ENCODE measurements at places on chromosomes 4 and X. TPM values are rescaled to one million over a fixed set of nuclear protein-coding genes. Genes with fewer than 3 reads are reported as not detected.

HTR2C gene
- total RNA-seq, result not detected

SSX4 gene
- not detected for total RNA-seq

DNA sequence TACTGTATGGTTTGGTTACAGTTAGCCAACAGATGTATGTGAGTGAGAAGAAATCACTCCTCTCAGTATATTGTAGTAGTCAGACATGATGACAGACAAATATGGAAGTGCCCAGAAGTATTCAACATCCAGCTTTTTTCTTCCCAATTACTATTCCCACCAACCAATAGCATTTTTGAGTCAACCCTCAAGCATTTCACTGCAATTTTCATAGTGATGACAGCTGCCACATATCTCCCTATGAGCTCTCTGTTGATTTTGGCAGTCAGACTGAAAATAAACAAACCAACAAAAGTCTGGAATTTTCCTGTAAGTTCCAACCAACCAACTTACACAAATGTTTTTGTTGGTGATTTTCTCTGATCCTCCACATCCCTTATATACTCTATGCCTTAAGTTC lies 8.2 kb upstream of the TRAM1L1 start:
- no peak overlapping the region for H3K27ac ChIP-seq
- no peak overlapping the region for H3K4me3 ChIP-seq
- no peaks in the 10 kb centered on the region for H3K36me3 ChIP-seq
- H3K4me1 ChIP-seq, result no peaks in the 10 kb centered on the region

GRCh38 chr4:69032847-69033638 lies 63.2 kb upstream of the UGT2B7 start:
- no peak overlapping the region for H3K27ac ChIP-seq
- no peaks in the 10 kb centered on the region for H3K36me3 ChIP-seq
- no peaks in the 10 kb centered on the region for H3K27me3 ChIP-seq
- no peaks in the 10 kb centered on the region for H3K4me1 ChIP-seq
- no peak for DNase-seq
- no peak overlapping the region for H3K4me3 ChIP-seq

DCAF12L2 gene
- not detected for total RNA-seq

CXorf49B gene
- total RNA-seq, result not detected

GRCh38 chr4:123257591-123257990 lies 139.0 kb upstream of the SPRY1 start:
- DNase-seq, result no peak
- H3K4me3 ChIP-seq, result no peak overlapping the region
- no peaks in the 10 kb centered on the region for H3K27me3 ChIP-seq

SLC26A1 gene
- 0.46 TPM for total RNA-seq

DNA sequence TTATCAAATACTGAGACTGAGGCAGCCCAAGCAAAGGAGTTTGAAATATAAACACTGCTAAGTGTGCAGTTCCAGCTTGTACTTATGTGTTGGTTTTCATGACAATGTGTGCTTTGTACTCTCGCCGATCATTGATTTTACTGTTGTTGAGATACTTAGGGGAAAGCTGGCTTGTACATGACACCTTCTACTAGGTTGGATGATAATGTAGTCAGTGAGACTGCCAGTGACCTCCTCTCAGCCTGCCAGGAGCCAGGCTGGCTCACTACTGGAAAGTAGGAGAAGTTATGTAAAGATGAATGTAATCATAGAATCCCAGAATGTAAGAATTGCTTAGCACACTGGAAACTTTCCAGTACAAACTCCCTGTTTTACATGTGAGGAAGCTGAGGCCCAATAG lies 132.0 kb downstream of the AFF2 start:
- H3K27ac ChIP-seq, result no peak overlapping the region
- no peak overlapping the region for H3K4me3 ChIP-seq
- no peaks in the 10 kb centered on the region for H3K27me3 ChIP-seq
- H3K36me3 ChIP-seq, result no peaks in the 10 kb centered on the region

DNA sequence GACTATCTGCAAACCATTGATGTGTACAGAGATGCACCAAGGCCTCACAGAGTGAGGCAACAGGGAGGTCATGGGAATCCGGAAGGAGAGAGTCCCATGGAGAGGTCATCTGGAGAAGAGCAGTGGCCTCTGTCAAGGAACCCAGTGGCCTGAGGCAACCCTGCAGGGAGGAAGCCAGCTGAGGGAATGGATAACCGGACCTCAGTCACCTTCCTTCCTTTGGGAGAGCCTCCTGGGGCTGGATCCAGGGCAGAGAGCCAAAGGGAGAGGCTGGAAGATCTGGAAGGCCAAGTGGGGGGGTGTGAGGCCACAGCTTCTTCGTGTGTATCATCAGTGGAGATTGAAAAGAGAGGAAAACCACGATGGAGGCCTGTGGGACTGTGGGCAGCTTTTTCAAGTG lies 24.3 kb upstream of the CD38 start:
- H3K27ac ChIP-seq, result peak overlapping the region; percentile 11
- H3K36me3 ChIP-seq, result no peaks in the 10 kb centered on the region
- H3K27me3 ChIP-seq, result no peaks in the 10 kb centered on the region
- H3K4me3 ChIP-seq, result no peak overlapping the region
- DNase-seq, result no peak
- H3K4me1 ChIP-seq, result peaks cover 35% of the 10 kb centered on the region

DNA sequence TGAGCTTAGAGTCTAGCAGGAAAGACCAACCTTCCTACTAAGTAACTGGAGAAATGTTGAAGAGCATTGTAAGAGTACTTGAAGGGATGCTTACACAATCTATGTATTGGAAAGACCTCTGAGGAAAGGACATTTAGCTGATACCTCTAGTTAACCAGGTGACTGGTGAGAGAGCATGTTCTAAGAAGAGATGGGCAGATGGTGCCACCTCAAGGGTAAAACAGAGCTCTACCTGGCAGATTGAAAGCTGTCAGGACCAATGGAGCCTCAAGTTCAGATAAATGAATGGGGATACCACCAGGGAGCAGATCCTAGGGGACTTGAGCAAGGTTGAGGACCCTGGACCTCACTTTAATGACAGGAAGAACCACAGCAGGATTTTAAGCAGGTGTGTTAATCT lies 196.4 kb downstream of the QDPR start:
- no peaks in the 10 kb centered on the region for H3K27me3 ChIP-seq
- H3K4me3 ChIP-seq, result no peak overlapping the region
- H3K4me1 ChIP-seq, result no peaks in the 10 kb centered on the region
- no peaks in the 10 kb centered on the region for H3K36me3 ChIP-seq
- no peak for DNase-seq

GRCh38 chrX:113818346-113818745 lies 765.5 kb upstream of the HTR2C start:
- no peaks in the 10 kb centered on the region for H3K36me3 ChIP-seq
- no peak overlapping the region for H3K4me3 ChIP-seq
- no peak for DNase-seq
- H3K27ac ChIP-seq, result no peak overlapping the region

DNA sequence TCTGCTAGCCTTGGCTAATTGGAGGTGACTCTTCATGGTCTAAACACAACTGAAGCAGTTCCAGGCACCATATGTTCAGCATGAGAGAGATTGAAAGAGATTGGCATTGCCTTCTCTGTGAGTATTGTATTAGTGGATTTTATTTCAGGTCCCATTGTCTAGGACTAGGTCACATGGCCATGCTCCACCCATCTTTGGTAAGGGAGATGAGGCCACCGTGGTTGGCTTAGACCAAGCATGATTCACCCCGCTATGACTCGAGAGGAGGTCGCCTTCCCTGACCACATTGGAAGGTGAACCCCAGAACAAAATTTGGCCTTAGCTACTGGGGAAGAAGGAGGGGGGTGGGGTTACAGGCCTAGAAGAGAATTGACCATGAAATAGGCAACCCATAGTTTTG lies 109.9 kb upstream of the BCOR start:
- H3K36me3 ChIP-seq, result no peaks in the 10 kb centered on the region
- no peak overlapping the region for H3K4me3 ChIP-seq
- no peak for DNase-seq
- peaks cover 2% of the 10 kb centered on the region for H3K4me1 ChIP-seq

GAGE12F gene
- total RNA-seq, result not detected

- H3K27me3 ChIP-seq, result no peaks in the 10 kb centered on the region
- DNase-seq, result no peak
- H3K36me3 ChIP-seq, result no peaks in the 10 kb centered on the region
- no peak overlapping the region for H3K27ac ChIP-seq
- H3K4me3 ChIP-seq, result no peak overlapping the region
Measured at GRCh38 chr4:94689155-94689860, 68.4 kb upstream of the BMPR1B start.

DNA sequence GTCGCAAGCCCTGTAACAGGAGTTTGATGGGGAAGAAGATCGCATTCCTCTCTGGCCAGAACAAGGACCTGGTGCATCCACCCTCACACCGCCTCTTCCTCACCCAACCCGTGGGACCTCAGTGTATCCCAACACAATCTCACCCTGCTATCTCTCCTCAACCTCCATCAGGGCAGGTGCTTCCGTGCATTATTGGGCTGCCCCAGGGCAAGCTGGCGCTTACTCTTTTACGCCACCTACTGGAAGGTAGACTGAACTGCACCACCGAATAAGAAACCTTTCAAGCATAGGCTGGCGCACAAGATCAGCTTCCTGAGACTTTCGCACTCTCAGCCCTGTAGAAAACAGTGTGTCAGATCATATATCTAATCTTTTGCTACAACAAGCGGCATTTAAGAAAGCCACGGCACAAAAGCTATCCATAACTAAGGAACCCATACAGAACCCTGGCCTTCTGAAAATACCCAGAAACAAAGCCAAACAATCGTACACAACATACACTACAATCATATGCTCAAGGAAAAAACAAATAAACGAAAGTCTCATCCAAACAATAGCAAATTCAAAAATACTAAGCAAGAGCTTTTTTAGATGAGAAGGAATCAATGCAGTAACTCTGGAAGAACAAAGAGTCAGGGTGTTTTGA lies 209.3 kb downstream of the UGT8 start:
- H3K4me1 ChIP-seq, result no peaks in the 10 kb centered on the region
- H3K36me3 ChIP-seq, result no peaks in the 10 kb centered on the region
- no peak overlapping the region for H3K4me3 ChIP-seq
- H3K27me3 ChIP-seq, result no peaks in the 10 kb centered on the region

GRCh38 chr4:118587116-118587831 lies 97.9 kb upstream of the METTL14 start:
- H3K27ac ChIP-seq, result no peak overlapping the region
- H3K4me1 ChIP-seq, result peaks cover 6% of the 10 kb centered on the region
- H3K4me3 ChIP-seq, result no peak overlapping the region
- no peaks in the 10 kb centered on the region for H3K27me3 ChIP-seq

- H3K4me1 ChIP-seq, result no peaks in the 10 kb centered on the region
- no peak overlapping the region for H3K4me3 ChIP-seq
- no peak overlapping the region for H3K27ac ChIP-seq
- no peak for DNase-seq
Measured at GRCh38 chr4:169745291-169745690, 12.5 kb downstream of the HPF1 start.

SLC16A2 gene
- total RNA-seq, result 0.38 TPM

GRCh38 chrX:11431786-11432185 lies 138.6 kb downstream of the AMELX start:
- H3K4me1 ChIP-seq, result no peaks in the 10 kb centered on the region
- no peaks in the 10 kb centered on the region for H3K36me3 ChIP-seq
- no peaks in the 10 kb centered on the region for H3K27me3 ChIP-seq
- no peak overlapping the region for H3K4me3 ChIP-seq
- no peak overlapping the region for H3K27ac ChIP-seq

BTK gene
- total RNA-seq, result 2.3 TPM

DNA sequence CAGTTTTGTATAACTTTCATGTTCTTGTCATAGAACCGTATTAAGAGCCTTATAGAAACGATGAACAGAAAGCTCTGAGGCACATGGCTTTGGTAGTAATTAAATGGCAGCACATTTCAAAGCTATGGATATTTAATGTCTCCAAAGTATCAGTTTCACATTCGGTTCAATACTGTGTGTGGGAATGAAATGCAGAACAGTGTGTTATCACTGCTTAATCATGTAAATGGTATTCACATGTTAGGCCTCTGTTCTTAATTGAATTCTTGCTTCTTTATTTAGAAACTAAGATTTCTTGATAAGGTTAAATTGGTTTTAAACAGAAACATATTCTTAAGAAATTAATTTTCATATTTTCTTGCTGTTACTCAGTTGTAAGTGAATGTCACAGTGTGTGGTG lies 701.0 kb upstream of the PITX2 start:
- no peak for DNase-seq
- no peak overlapping the region for H3K4me3 ChIP-seq

DNA sequence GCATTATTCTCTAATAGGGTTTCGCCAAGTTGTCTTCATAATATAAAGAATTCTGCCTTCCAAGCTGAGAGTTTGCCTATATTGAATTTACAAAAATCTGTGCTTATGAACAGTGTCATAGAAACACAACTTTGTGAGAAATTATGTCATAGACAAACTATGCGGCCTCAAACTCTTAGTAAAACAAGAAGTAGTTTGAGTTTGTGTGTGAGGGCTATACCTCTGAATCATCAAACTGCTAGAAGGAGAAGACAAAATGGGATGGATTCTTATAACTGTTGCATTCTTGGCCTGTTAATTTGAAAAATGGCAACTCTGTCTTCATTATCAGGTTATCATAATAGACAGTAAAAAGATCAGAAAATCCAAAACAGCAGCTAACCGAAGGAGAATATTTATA lies 46.1 kb upstream of the NAP1L5 start:
- DNase-seq, result no peak
- H3K4me1 ChIP-seq, result no peaks in the 10 kb centered on the region
- no peak overlapping the region for H3K27ac ChIP-seq

DNA sequence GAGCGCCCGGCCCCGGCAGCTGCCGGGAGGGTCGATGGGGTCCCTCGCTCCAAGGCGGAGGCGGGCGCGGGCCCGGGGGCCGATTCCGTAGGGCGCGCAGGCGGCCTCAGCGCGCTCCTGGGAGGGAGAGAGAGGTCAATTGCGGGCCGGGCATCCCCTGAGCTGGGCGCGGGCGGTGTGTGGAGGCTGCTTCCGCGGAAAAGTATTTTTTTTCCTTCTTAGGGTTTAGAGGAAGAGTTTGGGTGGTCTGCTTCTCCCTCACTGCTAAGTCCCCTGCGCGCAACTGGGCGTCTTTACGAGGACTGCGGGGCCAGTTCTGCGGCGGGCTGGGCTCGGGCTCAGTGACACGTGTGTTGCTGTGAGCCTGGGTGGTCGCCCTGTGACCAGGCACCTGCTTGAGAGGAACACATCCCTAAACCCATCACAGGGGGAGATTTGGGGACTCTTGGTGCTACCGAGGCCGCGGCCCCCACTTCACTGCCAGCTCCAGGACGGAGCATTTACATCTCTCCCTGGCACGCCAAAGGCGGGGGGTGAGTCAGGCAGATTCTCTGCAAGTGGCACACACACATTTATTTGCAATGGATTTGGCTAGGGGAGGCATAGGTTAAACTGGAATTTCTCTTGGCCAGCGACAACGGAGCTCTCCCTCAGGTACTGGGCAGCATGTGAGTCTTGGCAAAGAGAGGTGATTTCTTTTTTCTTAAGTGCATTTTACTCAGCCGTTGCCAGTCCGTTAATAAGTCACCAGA lies 151.2 kb upstream of the SLC4A4 start:
- H3K4me1 ChIP-seq, result peaks cover 4% of the 10 kb centered on the region
- DNase-seq, result no peak
- no peak overlapping the region for H3K27ac ChIP-seq
- H3K4me3 ChIP-seq, result peak overlapping the region; percentile 37
- no peaks in the 10 kb centered on the region for H3K27me3 ChIP-seq

GRCh38 chr4:180809439-180809838 lies 1433.8 kb upstream of the TENM3 start:
- H3K27ac ChIP-seq, result no peak overlapping the region
- no peak overlapping the region for H3K4me3 ChIP-seq
- H3K36me3 ChIP-seq, result no peaks in the 10 kb centered on the region
- no peak for DNase-seq
